ENCODE measurements at places on chromosomes 5 and 9.
A peak's percentile ranks its signal among the peaks of the same experiment; 100 is the strongest.

DNA sequence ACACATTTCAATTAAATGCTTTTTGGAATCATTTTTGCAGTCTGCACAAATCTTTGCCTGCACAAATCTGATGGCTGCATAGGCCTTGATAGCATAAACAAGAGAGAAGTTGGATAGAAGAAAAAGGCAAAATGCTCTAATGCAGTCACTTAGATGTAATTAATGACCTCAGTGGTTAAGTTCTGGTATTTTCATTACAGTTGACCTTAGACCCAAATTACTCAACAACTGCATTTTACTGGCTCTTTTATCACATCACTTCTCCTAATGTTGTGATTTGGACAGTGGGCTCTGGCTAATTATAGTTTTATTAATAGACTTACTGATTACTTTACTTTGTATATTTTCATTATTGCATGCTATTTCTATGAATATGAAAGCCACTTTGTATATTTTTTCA lies 34.3 kb downstream of the NTRK2 start:
- DNase-seq, result no peak

DNA sequence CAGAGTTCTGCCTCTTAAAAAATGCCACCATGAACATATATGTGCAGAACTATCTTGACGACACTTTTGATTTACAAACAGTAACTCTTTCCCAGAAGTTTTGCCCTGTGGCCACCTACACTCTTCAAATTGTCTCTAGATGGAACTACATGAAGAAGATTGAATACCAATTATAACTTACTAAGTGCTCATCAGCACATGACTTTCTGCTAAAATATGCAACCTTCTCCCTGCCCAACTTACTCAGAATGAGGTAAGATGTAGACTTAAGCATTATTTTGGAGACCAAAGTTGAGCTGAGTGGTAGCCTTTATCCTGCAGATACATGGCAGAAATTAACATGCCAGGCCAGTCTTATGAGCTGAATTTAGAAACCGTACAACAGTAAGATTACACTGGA lies 105.4 kb downstream of the SEMA5A start:
- DNase-seq, result no peak

DNA sequence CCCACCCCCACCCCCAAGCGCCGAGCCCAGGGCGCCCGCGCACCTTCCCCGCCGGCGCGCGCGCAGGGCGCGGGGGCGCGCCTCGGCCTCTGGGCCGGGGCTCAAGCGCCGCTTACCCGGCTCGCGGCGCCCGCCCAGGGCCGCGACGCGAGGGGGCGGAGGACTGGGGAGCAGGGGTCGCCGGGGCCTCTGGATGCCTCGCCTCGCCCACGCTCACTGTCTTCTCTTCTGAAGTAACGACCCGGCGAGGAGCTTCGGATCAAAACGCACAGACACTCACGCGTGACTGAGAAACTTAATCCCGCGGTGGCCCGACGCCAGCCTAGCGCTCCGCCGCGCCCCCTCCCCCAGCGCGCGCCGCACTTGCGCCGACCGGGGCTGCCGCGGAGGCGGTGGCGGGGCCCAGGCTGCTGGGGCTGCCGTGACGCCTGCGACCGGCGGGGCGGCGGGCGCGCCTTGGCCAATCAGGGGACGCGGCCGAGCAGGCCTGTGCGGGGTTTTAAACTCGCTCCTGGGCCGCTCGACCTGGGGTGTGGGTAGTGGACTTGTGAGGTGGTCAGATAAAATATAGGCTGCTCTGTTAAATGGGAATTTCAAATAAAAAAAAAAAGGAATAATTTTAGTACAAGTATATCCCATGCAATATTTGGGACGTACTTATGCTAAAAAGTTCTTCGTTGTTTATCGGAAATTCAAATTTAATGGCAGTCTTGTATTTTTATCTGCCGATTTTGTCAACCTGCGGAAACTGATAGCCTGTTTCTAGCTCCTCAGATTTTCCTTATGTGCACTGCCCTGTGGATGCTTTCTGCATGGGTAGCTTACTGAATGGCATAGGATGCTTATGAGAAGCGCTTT lies at the start of gene MPDZ:
Gene MPDZ (minus strand): TSS at position 409 of the 858 bp plus-strand sequence. CDS start 29,377 bp downstream, outside the sequence.
- DNase-seq, result peak; percentile 81

DNA sequence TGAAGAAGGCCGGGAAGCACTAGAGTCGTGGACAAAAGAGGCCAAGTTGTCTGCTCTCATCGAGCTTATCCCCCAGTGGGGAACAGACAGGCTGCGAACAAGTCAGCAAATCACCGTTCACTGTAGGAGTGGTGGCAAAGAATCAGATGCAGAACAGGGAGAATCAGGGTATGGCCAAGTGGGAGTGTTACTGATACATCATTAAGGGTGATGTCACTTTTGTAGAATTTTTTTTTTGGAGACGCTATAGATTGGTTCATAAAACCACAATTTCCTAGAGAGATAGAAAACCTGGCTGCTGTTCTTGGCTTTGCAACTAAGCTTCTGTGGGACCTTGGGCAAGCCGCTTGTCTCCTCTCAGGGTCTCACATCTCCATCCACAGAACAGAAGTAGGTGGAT lies 21.3 kb downstream of the SPRY4 start:
- no peak for DNase-seq

- no peak for DNase-seq
Observed at GRCh38 chr5:141729387-141730006, 47.5 kb upstream of the ARAP3 start.

- no peak for DNase-seq
Observed at GRCh38 chr9:9920425-9921060, 692.3 kb downstream of the PTPRD start.

DNA sequence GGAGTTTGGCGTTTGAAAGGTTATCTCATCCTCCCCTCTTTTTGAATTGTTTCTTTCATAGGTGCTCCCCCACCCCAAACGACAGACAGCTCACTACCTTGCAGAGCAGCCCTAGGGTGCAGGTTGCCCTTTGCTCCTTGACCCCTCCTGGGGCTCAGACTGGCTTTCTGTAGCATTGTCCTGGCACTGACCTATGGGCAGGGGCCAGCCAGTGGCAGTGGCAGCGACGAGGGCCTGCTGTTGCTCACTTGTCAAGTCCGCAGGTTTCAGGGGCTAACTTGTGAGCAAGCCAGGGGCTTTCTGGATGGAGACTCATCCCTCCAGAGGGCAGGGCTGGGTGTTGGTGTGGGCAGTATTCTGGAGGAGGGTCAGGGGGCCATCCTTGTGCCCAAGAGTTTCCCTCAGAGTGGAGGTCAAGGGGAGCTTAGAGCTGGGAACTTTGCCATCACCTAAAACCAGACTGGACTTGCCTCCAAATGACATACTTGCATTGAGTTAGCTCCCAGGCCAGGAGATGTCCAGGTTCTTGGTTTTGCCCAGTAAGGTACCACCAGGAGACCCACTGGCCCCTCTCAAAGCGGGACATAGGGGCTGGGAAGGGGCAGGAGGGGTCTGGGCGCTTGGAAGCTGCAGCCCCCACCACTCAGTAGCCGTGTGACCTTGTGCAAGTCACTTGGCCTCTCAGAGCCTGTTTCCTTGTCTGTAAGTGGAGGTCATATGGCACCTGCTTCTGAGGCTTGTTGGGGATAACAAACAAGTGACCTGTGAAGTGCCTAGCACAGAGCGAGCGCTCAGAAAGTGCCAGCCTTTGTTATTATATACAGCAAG lies 53.5 kb upstream of the CDKN2AIPNL start:
- no peak for DNase-seq

DNA sequence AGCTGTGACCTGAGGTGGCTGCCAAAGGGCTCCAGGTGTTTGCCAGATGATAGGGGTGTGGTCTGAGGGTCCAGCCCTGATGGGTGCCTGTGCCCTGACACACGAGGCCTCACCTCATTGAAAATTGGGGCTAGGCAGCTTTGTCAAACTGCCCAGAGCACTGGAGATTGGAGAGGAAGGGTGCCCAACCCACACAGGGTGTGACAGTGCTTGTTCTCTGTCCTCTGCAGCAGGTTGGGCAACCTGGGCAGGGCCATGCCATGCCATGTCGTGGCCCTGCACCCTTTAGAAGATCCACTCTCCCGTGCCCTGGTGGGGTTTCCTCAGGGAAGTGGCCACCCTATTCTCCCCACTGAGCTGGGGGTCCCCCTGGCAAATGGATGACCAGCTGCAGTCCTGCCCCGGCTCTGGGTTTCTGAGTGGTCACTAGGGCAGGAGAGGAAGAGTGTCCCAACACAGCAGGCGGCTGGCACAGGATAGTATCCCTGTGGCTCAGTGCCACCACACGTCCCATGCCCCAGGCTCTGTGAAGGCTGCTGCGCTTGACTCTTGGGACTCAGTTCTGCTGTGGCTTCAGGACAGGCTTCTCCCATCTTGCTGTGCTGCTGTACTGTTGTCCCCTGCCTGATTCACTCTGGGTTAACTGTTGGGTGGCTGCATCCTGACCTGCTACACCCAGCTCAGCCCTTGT lies 100.8 kb upstream of the PITX1 start:
- no peak for DNase-seq

GRCh38 chr5:43802119-43802518 lies 199.1 kb downstream of the NNT start:
- DNase-seq, result no peak

All from coronary artery (tissue), 2 donors.